ENCODE measurements at places on chromosomes 2 and 18. TPM values are rescaled to one million over a fixed set of nuclear protein-coding genes. Genes with fewer than 3 reads are reported as not detected.

The SPOPL gene
- total RNA-seq: 20.3 TPM

- no peak for DNase-seq
Observed at GRCh38 chr18:69257861-69258458, 142.7 kb upstream of the DOK6 start.

DNA sequence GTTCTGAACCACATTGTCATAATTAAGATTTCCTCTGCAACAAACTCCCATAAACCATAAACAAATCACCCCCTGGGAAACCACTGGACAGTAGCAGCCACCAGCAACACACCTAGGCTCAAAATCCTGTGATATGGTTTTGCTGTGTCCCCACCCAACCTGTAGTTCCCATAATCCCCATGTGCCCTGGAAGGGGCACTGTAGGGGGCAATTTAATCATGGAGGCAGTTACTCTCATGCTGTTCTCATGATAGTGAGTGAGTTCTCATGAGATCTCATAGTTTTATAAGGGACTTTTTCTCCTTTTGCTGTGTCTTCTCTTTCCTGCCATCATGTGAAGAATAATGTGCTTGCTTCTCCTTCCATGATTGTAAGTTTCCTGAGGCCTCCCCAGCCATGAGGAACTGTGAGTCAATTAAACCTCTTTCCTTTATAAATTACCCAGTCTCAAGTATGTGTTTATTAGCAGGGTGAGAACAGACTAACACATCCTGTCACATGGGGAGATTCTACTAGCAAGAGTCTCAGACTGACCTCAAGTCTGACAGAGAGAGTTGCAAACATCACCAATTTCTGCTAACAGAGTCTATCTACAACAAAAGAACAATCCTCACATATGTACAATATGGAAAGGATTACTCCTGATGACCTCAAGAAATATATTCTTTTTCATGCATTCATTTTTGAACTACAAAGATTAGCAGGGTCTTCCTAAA is 182.6 kb downstream of the GRB14 start:
- DNase-seq: no peak

The FLACC1 gene
- total RNA-seq: 0.29 TPM

The MYCN gene
- total RNA-seq: not detected

- DNase-seq: peak; percentile 62
Observed at GRCh38 chr18:31990823-31991222, 27.8 kb upstream of the RNF125 start.

DNA sequence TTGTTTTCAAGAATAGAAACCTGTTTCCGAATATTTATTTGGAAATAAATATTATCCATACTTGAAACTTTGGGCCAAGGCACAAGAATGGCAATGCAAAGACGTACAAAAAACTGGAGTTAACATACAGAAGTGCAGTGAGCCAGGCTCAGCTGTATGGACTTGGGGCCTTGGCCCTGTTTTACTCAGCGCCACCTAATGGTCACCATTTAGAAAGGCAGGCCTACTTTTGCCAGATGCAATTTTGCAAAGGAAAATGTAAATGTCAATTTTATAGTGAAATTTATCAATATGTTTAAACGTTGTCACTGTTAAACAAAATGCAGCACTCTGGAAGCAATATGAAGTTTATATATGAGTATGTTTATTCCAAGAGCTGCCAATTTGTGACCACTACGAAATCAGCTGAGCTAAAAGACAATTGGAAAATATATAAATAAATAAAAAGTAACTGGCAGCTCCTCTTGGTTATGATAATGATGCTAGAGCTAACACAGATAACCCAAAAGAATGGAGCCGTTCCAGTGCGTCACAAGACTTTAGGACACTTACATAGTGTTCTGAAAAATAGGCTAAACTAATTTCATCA is 155.0 kb downstream of the ARHGAP15 start:
- DNase-seq: no peak

GRCh38 chr18:40534723-40535122 is 1420.3 kb upstream of the PIK3C3 start:
- DNase-seq: no peak

GRCh38 chr18:22211657-22212056 is 42.3 kb downstream of the GATA6 start:
- no peak for DNase-seq

GRCh38 chr2:128237081-128237534 is 81.6 kb downstream of the HS6ST1 start:
- no peak for DNase-seq

The PLB1 gene
- 0.21 TPM for total RNA-seq

- DNase-seq: no peak
Observed at GRCh38 chr2:44348400-44348799, 12.9 kb downstream of the PREPL start.

- DNase-seq: no peak
Observed at GRCh38 chr2:16254356-16254965, 314.1 kb downstream of the MYCN start.

DNA sequence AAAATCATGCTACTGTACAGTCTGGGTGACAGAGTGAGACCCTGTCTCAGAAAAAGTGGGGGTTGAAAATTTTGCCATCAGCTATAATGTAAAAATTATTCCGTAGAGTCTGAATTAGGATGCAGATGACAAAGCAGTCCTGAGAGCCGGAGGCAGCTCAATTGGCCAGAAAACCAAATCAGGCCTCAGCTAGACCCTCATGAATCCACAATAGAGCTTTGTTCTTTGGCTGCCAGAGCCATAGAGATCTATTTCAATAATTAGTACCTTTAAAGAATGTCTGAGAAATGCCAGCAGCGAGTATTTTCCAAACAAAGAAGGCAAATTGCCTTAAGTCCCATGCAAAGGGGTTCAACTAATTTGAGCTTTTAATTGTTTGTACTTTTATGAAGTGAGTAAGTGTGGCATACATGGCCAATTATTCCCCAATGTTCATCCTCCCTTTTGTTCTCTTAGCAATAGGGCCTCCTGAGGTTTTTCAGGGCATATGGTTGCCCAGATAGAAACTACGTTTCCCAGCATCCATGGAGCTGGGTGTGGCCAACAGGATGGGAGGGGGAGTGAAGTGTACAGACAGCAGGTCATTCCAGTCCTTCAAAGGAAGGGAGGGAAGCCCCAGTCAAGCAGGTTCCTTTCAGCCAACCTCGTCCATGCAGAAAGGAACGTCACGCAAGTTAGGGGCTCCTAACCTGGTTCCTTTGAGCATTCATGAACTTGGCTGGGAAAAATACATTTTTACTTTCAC is 211.3 kb upstream of the APCDD1 start:
- no peak for DNase-seq

The TYW5 gene
- total RNA-seq: 5.2 TPM

The B3GNT7 gene
- total RNA-seq: 10.1 TPM

The LAMA1 gene
- 0.13 TPM for total RNA-seq

The IFT172 gene
- 8.8 TPM for total RNA-seq

- no peak for DNase-seq
Observed at GRCh38 chr18:50199921-50200320, 5.0 kb upstream of the MYO5B start.

DNA sequence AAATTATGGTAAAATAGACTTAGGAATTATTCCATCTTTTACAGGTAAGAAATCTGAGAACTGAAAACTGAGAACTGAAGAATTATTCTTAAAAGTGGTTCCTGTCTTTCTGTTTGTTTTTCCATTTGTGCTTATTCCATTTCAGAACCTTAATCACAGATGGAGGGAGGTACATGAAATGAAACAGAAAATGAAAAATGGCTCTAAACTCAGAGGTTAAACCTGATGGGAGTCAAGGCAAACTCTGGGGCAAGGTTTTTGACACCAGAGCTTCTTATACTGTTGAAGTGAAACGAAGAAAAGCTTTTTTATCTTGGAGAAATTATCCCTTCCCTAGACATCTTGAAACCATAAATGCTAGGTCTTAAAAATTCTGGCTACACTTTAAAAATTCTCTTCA is 182.1 kb downstream of the ZNF804A start:
- DNase-seq: no peak

DNA sequence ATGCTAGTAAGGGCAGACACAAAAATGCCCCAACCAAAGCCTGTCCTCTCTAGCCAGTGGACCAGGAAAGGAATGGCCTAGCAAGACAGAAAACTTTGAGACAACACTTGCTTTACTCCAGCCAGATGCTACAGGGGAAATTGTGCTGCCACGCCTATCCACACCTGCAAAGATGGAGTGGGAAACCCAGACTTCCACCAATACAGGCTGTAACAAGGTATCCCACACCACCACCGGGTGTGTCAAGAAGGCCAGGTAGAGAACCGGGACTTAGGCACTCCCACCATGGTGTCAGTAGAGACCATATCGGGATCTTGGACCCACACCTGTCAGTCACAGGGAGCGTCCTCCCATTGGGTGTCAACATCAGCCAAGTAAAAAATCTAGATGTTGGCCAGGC is 16.2 kb upstream of the ESPNL start:
- no peak for DNase-seq

The WNT10A gene
- total RNA-seq: 20.6 TPM

The MSH6 gene
- 105 TPM for total RNA-seq

Measured in GM12878 (cell line).